Cerebellar nuclear complex (tissue), 1 donor: ENCODE measurements at places on chromosomes 13 and 19.

- no peak for DNase-seq
Observed at GRCh38 chr13:106819413-106820180, 251.7 kb upstream of the ARGLU1 start.

DNA sequence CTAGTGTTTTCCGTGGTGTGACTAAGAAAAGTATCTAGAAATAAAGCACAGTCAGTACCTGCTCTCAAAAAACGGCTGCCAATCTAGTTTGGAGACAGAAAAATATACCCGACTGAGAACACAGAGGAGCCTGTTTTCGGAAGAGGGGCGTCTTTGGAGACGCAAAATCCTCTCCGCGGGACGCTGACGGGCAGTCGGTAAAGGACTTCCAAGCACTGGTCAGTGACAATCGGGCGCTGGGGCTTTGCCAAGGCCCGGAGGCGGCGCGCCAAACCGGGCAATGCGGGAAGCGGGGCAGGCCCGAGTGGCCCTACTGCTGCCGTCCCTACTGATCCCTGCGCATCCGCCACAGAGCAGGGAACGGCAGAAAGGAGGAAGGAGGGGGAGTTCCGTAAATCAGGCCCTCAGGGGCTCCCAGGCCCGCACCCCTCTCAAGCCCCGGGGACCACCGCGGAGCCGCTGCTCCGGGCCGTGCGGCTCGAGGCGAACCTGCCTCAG, 588 bp upstream of the DPY19L3 start:
- peak; percentile 21 for DNase-seq

- no peak for DNase-seq
Observed at GRCh38 chr13:37729876-37730275, 131.3 kb upstream of the POSTN start.

DNA sequence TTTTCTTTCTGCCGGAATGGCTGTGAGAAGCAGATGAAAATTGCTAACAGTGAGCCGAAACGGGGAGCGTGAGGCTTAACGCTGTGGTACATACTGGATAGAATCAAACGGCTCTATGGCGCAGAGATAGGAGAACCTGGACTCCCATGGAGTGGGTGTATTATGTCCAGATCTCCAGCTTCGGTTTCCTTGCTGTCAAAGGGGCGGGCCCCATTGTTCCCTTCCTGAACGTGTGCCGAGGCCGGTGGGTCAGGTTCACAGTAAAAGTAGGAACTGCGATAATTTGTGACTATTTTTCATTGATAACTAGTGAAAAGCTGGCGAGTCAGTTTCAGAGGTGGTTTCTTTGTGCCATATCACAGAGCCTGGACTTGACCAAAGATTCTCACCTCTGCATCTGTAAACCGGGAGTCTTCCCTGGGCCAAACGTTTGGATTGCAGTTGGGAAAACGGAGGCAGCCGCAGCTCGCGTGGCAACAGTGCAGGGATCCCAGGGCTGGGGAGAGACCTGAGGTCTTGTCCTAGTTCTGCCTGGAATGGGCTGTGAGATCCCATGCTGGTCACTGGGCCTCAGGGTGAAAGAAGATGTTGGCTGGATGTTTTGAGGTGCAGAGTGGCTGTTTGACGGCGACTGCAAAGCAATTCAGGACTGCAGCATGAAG, 752 bp downstream of the RPL18A start:
- DNase-seq: no peak

GRCh38 chr19:29845574-29846176, 33.9 kb downstream of the CCNE1 start:
- DNase-seq: no peak

- no peak for DNase-seq
Observed at GRCh38 chr19:7600721-7601120, 5.1 kb downstream of the CAMSAP3 start.

DNA sequence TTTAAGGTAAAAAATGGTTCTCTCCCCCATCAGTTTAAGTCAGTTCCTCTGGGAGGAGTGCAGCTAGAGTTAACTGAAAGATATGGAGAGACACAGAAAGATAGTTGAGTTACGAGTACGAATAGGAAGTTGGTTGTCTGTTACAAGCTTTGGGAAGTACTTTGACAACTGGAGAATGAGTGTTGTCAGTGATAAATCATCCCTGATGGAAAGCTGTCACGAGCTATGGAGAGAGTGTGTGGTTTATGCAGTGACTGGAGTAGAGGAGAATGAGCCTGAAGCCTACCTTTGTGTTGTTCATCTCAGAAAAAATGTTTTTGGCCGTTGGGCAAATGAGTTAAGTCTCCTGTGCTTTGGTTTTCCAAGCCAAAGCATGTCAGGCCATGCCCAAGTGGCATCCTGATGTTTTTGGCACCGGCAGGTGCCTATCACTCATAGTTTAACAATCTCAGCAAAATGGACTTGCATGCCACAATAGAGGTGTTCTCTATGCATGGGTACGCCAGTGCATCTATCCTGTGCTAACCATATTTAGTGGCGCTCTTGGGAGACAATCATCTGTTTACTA, 350.2 kb downstream of the IRS2 start:
- DNase-seq: no peak

DNA sequence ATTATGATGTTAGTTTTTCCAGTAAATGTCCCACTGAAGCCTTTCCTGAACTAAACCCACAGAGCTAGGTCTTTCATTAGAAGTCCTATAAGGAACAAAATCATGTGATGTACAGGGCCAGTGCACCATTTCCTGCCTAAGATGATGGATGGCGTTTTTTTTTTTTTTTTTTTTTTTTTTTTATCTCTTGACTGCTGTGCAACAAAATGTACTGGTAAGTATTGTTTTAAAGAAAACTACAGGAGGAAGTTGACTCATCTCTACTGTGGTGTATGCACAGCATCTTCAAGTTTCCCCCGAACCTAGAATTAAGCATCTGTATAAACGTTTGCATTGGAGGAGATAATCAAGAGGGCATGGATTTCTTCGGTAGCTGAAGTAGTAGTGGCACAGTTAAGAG, 197.5 kb downstream of the NBEA start:
- no peak for DNase-seq

DNA sequence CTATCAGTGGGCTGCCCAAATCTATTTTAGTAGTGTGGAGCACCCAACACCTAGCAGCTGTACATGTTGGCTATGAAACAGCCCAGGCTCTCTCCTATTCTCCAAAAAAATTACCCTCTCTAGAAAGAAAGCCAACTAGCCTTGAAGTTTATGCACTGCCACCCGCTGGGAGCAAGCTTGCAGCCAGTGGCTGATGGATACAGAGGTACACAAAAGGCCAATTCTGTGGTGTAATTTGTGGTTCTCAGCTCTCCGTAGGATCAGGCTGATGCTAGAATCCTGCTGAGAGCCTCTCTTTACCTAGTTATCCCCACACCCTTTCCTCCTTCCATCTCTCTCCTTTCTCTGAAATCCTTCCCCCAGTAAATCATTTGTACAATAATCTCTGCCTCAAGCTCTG, 1120.7 kb downstream of the DIAPH3 start:
- DNase-seq: no peak

DNA sequence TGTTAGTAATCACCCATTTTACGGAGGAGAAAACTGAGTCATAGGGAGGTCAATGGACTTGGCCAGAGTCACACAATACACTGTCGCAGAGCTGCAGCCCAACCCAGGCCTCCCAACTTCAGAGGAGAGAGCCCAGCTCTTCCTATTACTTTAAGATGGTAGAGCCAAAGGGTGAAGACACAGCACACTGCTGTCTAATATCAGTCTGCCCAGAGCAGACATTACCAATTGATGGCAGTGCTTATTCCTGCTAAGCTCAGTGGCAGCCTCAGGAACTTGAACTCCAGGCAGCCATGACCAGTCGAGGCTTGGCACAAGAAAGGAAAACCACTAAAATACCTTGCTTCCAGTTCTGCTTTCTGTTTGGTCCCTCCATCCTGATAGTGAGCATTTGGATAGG, 18.4 kb downstream of the TMEM150B start:
- DNase-seq: no peak

- DNase-seq: no peak
Observed at GRCh38 chr13:99980824-99981734, 505 bp upstream of the ZIC2 start.

GRCh38 chr13:40598569-40598968, 67.9 kb downstream of the FOXO1 start:
- no peak for DNase-seq

DNA sequence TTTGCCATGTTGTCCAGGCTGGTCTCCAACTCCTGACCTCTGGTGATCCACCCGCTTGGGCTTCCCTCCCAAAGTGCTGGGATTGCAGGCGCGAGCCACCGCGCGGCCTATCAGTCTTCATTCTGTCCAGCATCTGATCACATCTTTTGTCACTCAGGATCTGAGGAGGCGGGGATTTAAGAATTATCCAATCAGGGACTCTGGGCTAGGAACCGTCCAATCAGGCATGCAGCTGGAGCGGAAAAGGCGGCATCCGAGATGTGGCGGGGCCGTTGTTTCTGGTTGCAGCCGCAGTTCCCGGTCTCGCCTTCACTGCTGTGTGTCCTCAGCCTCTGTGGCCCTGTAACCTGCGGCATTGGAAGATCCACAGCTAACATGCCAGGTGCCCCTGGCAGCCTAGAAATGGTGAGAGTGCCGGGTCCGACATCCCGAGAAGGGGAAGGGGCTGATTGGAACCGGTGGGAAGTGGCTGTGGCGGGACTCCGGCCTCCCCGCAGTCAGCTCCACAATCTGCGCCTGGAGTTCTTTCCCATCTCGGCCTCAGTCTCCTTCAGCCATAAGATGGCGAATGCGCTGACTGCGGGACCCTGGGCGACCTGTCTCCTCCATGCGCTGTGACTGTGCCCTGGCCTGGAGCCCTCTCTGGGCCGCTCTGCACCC, at the start of gene ZNF729:
Gene ZNF729, plus strand, starts transcription at position 291 of the 660 bp plus-strand sequence. Its CDS starts 85 bp downstream, at position 376.
- DNase-seq: no peak

- no peak for DNase-seq
Observed at GRCh38 chr19:50322931-50323781, 6.0 kb downstream of the KCNC3 start.

DNA sequence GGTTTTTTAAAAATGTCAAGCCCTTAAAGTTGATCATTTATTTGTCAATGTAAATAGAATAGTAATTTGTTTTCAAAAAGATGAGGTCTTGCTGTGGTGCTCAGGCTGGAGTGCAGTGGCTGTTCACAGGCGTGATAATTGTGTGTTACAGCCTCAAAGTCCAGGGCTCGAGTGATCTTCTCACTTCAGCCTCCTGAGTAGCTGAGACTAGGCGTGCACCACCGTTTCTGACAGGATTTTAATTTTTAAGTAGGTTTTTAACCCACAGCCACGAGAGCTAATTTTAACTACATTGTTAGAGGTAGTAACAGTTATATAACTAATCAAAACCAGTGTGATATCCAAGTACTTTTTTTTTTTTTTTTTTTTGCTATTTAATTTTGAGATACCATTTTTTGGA, 43.1 kb downstream of the CNMD start:
- DNase-seq: no peak
